Breast epithelium (tissue), 4 donors: ENCODE measurements at places on chromosomes 3 and 15. TPM values are rescaled to one million over a fixed set of nuclear protein-coding genes. Genes with fewer than 3 reads are reported as not detected.

The ANKUB1 gene
- not detected for total RNA-seq

The LARP6 gene
- 40.0 TPM for total RNA-seq

The CCR9 gene
- total RNA-seq = not detected

The GADL1 gene
- total RNA-seq = not detected

The ASB14 gene
- total RNA-seq = not detected

The MYH15 gene
- total RNA-seq = not detected

The MORC1 gene
- total RNA-seq = not detected

GRCh38 chr15:35979608-35980007, 433.6 kb upstream of the DPH6 start:
- H3K27me3 ChIP-seq = no peaks in the 10 kb centered on the region
- no peak overlapping the region for H3K27ac ChIP-seq
- no peaks in the 10 kb centered on the region for H3K4me1 ChIP-seq
- H3K4me3 ChIP-seq = no peak overlapping the region
- no peak for DNase-seq

DNA sequence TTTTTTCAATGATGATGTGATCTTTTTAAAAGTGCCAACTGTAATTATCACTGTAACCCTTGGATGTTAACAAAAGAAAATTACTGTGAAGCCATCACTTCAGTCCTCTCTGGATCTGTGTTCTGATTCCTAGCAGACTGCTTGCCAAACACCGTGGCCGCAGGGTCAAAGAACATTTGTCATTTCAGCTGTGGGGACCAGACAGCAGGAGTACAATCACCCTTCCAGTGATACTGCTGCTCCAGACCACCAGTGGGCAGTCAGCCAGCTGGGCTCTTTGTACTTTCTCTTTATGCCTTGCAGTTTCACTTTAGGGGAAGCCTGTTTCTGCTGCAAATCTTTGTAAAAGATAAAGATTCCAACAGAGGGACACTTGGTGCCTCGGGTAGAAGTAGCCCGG, 770.0 kb downstream of the GRM7 start:
- no peak for DNase-seq
- H3K4me3 ChIP-seq = peak overlapping the region; percentile 40
- no peaks in the 10 kb centered on the region for H3K27me3 ChIP-seq

GRCh38 chr3:134388292-134388691, 14.0 kb upstream of the AMOTL2 start:
- no peaks in the 10 kb centered on the region for H3K36me3 ChIP-seq
- H3K27ac ChIP-seq = no peak overlapping the region
- no peak overlapping the region for H3K4me3 ChIP-seq
- no peaks in the 10 kb centered on the region for H3K4me1 ChIP-seq
- no peak for DNase-seq
- H3K27me3 ChIP-seq = no peaks in the 10 kb centered on the region

DNA sequence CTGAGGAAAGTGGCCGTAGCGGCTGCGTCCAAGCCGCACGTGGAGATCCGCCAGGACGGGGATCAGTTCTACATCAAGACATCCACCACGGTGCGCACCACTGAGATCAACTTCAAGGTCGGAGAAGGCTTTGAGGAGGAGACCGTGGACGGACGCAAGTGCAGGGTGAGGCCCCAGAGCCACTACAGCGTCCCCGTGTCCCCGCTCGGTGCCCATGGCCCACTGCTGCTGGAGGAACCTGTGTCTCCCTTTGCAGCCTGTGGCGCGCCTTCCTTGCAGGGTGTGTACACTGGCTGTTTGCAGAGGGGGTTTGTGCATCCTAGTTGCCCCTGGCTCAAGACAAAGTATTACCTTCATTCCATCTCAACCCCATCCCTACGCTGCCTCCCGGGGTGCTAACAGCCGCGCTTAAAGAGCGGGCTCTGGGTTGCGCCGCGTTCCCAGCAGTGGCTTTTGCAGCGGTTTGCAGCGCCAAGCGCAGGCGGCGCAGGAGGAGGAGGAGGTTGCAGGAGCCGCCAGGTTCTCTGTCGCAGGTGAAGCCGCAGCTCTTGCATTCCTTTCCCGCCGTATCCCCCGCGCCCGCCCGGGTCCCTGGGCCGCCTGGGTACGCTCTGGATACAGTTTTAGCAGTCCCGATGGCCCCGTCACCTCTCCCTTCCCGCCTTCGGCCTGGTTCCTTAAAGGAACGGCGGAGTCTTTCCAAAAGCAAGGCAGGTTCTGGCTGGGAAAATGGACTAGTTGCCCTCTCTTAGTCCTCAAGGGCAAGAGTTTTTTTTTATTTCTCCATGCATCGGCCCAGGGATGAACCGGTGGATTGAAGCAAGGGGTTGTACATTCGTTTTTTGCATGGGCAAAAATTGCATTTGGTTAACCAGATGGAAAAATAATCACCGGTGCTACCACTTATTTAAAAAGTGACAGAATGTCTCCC, 1.2 kb downstream of the CRABP1 start:
- peaks cover 34% of the 10 kb centered on the region for H3K27me3 ChIP-seq
- DNase-seq = no peak
- H3K27ac ChIP-seq = no peak overlapping the region

GRCh38 chr15:75763137-75763611, 50.5 kb upstream of the CSPG4 start:
- DNase-seq = no peak
- H3K27ac ChIP-seq = no peak overlapping the region
- H3K36me3 ChIP-seq = no peaks in the 10 kb centered on the region
- no peaks in the 10 kb centered on the region for H3K27me3 ChIP-seq
- H3K4me1 ChIP-seq = no peaks in the 10 kb centered on the region

- H3K4me1 ChIP-seq = no peaks in the 10 kb centered on the region
- no peaks in the 10 kb centered on the region for H3K27me3 ChIP-seq
- no peaks in the 10 kb centered on the region for H3K36me3 ChIP-seq
- no peak for DNase-seq
- H3K27ac ChIP-seq = peak overlapping the region; percentile 22
Observed at GRCh38 chr3:152443212-152444023, 174.7 kb downstream of the MBNL1 start.

- no peaks in the 10 kb centered on the region for H3K36me3 ChIP-seq
- no peak overlapping the region for H3K4me3 ChIP-seq
- no peak for DNase-seq
- H3K27ac ChIP-seq = peak overlapping the region; percentile 93
- H3K27me3 ChIP-seq = no peaks in the 10 kb centered on the region
- peaks cover 8% of the 10 kb centered on the region for H3K4me1 ChIP-seq
Observed at GRCh38 chr3:114379266-114379665, 85.4 kb downstream of the TIGIT start.

DNA sequence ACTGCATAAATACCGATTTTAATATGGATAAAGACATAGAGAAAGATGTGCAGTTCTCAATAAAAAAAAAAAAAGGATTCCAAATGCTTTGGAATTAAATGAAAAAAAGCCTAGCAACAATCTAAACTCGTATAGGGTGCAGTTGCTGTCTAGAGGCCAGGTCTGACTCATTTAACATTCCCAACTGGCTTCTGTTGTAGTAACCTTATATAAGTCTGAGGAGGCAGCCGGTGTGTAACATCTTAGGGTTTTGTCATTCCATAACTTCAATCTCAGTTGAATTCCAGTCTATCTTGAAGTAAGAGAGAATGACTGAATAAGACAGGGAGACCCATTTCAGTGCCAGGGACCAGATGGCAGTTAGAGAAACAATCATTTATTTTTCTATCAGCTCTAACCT, 6.5 kb downstream of the PDCD10 start:
- H3K4me3 ChIP-seq = no peak overlapping the region
- no peak overlapping the region for H3K27ac ChIP-seq
- peaks cover 2% of the 10 kb centered on the region for H3K4me1 ChIP-seq
- DNase-seq = no peak
- no peaks in the 10 kb centered on the region for H3K36me3 ChIP-seq

- H3K4me1 ChIP-seq = peaks cover 14% of the 10 kb centered on the region
- H3K36me3 ChIP-seq = no peaks in the 10 kb centered on the region
- DNase-seq = peak; percentile 50
- peak overlapping the region; percentile 49 for H3K4me3 ChIP-seq
- H3K27ac ChIP-seq = peak overlapping the region; percentile 82
- H3K27me3 ChIP-seq = no peaks in the 10 kb centered on the region
Observed at GRCh38 chr3:188266562-188267274, 112.8 kb downstream of the LPP start.

GRCh38 chr3:94360987-94361386, 298.1 kb downstream of the NSUN3 start:
- H3K27me3 ChIP-seq = no peaks in the 10 kb centered on the region
- no peak overlapping the region for H3K27ac ChIP-seq
- no peaks in the 10 kb centered on the region for H3K36me3 ChIP-seq
- no peak overlapping the region for H3K4me3 ChIP-seq
- H3K4me1 ChIP-seq = no peaks in the 10 kb centered on the region
- DNase-seq = no peak

DNA sequence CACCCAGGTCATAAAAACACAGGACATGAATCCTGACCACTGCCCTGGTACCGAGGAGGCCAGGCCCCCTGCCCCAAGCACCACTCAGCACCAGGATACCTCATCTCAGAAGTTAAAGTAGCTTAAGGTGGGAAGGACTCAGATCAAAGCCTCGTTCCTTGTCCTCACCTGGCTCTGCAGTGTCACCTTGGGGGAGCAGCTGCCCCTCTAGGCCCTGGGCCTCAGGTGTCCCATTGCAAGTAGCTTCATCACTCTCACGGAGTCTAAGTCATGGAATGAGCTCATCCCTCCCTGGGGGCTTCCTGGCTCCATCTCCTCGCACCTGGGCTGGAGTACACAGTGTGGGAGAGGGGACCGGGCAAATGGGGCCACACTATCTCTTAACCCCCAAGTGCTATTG, 148.0 kb downstream of the TPRA1 start:
- H3K27me3 ChIP-seq = no peaks in the 10 kb centered on the region
- H3K27ac ChIP-seq = no peak overlapping the region
- H3K4me3 ChIP-seq = no peak overlapping the region
- no peaks in the 10 kb centered on the region for H3K4me1 ChIP-seq

DNA sequence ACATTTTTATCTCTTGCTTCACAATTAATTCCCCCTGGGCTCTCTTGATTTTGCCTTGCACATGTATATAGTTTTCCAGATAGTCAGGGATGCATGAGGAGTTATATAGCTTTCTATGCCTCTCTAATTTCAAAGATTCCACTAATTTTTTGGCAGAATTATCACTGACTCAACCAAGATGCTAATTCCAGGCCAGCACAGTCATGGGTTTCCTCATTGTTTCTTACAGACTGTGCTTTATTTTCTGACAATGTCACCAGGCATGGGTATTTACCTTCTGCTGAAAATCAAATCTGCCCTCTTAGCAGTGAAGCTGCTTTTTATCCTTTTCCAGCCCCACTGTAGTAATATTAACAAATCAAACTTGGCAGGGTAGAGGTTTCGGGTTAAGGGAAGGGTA, 1520.6 kb upstream of the CADM2 start:
- H3K36me3 ChIP-seq = no peaks in the 10 kb centered on the region
- H3K27ac ChIP-seq = no peak overlapping the region
- DNase-seq = no peak
- H3K4me3 ChIP-seq = no peak overlapping the region

DNA sequence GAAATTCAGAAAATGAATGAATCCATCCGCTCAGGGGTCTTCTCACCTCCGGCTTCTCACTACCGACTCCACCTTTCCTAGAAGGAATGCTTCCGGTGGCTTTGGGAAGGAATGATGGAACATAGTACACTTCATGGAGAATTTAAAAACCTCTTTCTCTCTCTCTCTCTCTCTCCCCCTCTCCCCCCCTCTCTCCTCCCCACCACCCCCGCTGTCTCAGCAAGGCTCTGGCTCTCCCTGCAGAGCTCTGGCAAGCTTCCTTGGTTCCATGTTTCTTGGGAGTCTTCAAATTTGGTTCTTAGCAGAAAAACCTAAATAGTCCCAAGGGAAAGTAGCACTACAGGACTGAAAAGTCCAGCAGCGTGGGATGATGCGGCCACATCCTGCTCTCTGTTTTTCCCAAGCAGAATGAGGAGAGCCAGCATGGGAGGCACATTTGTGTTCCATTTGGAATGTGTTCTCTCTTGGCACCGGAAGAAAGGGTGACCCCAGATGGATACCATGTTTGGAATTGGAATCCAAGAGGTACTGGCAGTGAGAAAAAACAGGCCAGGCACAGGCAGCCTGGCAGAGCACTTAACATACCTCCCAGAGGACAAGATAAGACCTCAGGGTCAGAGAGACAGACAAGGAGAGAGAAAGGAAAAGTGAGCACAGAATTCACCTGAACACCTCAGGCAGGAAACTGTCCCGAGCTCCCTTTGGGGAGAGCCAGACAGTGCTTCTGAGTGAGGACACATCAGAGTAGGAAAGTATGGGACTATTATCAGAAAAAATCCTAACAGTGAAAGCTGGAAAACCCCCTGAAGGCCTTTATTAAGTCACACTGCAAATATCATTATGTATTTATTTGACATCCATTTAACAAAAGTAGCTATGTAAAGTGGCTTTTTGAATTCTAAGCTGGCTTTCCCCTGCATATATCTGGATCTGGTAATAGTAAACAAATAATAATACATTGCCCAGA, at the start of gene POPDC2:
Gene POPDC2, minus strand, starts transcription at position 116 of the 967 bp plus-strand sequence. CDS start 166 bp downstream, outside the sequence.
- no peaks in the 10 kb centered on the region for H3K27me3 ChIP-seq
- DNase-seq = peak; percentile 69
- no peaks in the 10 kb centered on the region for H3K36me3 ChIP-seq
- H3K4me1 ChIP-seq = no peaks in the 10 kb centered on the region
- H3K4me3 ChIP-seq = no peak within 1 kb of the TSS

GRCh38 chr3:153273217-153273616, 111.2 kb downstream of the RAP2B start:
- H3K4me3 ChIP-seq = no peak overlapping the region
- no peak for DNase-seq
- no peaks in the 10 kb centered on the region for H3K4me1 ChIP-seq
- H3K27ac ChIP-seq = no peak overlapping the region
- H3K36me3 ChIP-seq = no peaks in the 10 kb centered on the region

- DNase-seq = no peak
- H3K27me3 ChIP-seq = no peaks in the 10 kb centered on the region
- H3K4me1 ChIP-seq = no peaks in the 10 kb centered on the region
- H3K36me3 ChIP-seq = no peaks in the 10 kb centered on the region
- no peak overlapping the region for H3K27ac ChIP-seq
Observed at GRCh38 chr15:78244101-78244500, 9.7 kb upstream of the ACSBG1 start.

GRCh38 chr3:194397757-194398312, 1.2 kb downstream of the GP5 start:
- no peaks in the 10 kb centered on the region for H3K36me3 ChIP-seq
- no peaks in the 10 kb centered on the region for H3K4me1 ChIP-seq

DNA sequence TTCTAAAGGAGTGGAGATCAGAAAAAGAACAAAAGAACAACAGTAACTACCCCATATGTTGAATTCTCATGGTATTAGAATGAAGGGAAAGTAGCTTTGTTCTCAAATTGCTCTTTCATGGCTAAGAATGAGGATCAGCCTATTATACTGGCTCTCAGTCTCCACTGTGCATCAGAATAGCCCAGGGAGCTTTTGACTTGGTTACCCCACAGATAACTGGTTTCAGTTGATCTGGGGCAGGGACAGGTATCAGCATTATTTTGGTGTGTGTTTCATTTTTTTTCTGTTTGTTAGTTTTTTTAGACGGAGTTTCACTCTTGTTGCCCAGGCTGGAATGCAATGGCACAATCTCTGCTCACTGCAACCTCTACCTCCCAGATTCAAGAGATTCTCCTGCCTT, 311.7 kb upstream of the TLE3 start:
- no peaks in the 10 kb centered on the region for H3K4me1 ChIP-seq
- H3K27ac ChIP-seq = no peak overlapping the region
- H3K4me3 ChIP-seq = no peak overlapping the region
- H3K36me3 ChIP-seq = no peaks in the 10 kb centered on the region
- H3K27me3 ChIP-seq = no peaks in the 10 kb centered on the region
- no peak for DNase-seq
